BJ (cell line): ENCODE measurements at places on chromosomes 6 and 20.

GRCh38 chr6:163352011-163352685 lies 62.4 kb upstream of the QKI start:
- no peak for DNase-seq

DNA sequence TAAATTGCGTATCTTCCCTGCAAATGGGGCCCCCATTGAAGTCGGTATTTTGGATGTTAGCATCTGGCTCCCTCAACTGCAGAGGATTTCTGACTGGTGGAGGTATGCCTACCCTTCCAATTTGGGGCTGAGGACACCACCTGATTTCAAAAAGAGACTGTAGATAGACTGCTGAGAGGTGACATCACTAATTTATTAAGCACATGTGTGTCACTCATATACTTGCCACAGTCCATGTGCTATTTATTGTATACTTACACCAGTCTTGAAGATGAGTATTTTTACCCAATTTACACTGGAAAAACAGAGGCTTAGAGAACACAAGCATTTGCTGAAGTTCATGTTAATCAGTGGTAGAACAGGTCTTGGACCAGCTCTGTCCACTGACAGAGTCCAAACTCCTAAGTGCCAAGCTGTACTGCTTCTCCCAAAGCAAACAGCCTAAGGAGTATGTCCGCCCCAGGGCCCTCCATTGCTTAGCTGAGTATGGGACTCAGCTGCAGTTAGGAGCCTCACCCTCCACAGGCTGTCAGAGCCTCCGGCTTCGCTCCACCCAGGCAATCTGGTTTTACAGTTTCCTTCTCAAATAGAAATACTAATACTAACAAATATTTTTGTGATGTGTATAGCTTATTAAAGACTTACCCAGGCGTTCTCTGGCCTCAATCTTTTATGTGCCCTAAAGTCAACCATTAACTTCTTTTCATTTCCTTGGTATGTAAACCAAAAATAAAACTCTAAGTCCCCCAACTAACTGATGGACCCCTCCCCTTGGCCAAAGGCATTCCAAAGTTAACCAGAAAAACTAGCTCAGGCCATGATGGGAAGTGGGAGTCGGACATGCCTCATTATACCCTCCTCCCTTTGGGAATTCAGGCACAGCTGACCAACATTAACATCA lies 17.5 kb downstream of the RIN2 start:
- peak; percentile 95 for DNase-seq

DNA sequence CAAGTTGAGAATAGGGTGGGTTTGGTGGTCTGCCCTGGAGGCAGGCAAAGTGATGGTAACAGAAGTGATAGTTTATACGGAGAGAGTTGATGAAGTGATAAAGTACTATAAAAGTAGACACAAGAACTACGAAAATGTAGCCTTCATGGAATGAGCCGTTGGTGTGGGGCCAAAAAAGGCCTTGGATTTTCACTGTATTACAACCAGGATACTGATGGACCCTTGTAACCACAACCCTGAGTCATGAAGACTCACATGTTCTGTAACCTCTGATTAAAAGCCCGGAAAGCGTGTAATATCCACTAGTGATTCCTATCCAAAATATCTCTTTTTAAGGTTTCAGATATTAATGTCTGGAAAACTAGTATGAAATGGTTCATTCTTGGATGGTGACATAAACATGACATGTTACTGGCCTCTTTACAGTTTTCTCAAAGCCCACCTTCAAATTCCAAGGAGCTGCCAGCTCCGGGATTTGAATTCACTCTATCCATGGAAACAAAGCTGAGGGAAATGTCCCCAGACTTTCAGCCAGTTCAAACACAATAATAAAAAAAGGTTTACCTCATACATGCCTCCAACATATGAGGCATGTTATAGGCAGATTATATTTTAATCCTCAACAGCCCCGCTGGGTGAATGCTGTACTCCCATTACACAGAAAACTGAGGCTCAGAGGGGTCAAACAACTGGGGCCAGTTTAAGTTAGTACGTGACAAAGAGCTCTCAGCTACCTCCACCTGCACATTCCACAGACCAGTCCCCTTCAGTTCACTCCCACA lies 55.4 kb downstream of the MRPL14 start:
- DNase-seq: peak; percentile 82

GRCh38 chr20:18543932-18544331 lies 23.3 kb upstream of the SMIM26 start:
- DNase-seq: no peak

- DNase-seq: no peak
Observed at GRCh38 chr20:60935971-60936370, 316.1 kb upstream of the CDH4 start.

DNA sequence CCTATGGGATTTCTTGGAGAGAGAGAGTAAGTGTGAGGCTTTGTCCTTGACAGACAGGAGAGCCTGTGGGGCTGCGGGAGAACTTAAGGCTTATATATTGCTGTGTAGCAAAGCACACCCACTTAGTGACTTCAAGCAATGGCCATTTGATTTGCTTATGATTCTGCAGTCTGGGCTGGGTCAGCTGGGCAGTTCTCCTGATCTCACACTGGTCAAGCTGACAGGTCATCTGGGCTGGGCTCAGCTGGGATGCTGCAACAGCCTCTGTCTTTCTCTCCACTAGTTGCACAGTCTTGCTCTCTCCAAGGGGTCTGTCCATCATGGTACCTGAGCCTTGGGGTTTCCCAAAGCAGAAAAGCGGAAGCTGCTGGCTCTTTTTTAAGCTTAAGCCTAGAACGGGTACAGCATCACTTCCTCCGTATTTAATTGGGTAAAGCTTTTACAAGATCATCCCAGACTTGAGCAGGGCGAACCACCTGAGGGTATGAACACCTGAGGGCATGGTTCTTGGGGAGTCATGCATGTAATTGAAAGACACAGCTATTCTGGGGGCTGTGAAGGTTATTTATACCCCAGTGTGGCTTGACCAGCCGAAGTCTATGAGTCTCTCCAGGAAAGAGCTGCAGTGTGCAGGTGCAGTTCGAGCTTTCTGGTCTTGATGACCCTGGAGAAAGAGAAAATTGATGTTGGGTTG lies 13.3 kb upstream of the GGTLC1 start:
- no peak for DNase-seq

DNA sequence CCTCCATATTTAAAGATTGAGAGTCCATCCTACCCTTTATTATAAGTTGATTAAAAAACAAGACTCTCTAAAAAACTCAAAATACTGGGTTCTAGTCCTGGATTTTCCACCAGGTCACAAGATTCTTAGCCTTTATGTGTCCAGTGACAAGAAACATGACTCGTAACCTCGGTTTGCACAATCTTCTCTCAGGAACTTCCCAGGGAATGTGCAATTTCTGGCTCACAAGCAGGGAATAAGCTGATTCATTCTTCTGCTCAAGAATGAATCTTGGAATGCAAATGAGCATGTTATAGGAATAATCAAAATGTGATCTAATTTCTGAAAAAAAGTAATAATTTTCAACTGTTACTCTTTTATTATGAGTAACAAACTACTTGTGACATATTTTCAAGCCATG lies 45.1 kb downstream of the OGFRL1 start:
- peak; percentile 83 for DNase-seq

GRCh38 chr6:37321516-37322415 lies 32.0 kb upstream of the RNF8 start:
- no peak for DNase-seq

DNA sequence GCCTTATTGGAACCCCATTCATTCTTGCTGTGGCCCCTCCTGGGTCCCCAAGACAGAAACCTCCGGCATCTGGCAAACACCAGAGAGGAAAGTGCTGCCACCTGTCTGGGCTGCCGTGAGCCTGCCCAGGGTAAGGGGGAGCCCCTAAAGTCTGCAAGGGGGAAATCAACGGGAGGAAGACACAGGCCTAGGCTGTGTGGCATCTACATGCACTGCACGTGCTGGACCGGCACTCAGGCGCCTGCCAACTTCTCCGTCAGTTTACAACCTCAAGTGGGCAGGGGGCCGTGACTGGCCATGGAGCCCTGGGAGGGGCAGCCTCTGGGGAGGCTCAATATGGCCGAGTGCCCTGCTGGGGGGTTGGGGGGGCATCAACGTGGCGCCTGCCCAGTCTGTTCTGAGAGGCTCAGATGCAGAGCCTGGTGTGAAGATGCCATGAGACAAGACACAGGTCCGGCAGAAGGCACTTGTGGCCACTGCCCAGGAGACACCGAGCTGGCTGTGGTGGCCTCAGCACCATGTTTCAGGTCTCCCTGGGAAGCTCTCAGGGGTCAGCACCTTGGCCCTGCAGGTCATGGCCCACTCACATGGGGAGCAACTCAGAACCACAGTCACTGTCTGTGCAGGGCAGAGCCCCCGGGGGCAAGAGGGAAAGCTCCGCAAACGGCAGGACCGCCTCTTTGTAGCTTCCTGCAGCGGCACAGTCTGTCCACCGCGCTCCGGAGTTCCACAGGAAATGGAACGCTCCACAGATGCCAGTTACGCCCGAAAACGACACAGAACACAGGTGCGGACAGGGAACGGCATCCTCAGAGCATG lies 8.4 kb downstream of the UCKL1 start:
- no peak for DNase-seq

DNA sequence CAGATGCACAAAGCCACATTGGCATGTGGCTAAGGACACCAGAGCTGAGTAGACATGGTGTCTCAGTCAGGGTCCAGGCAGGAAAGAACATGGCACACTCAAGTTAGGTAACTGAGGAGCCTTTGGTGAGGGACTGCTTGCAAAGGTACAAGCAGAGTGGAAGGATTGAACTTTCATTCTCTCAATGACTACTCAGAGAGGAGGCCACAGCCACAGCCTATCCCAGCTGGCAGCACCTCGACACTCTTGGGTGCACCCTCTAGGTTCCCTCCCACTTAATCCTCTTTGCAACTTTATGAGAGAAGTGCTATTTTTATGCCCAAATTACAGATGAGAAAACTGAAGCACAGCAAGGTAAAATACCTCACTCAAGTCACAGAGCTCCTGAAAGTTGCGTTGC lies 73.4 kb downstream of the ISM1 start:
- DNase-seq: no peak

DNA sequence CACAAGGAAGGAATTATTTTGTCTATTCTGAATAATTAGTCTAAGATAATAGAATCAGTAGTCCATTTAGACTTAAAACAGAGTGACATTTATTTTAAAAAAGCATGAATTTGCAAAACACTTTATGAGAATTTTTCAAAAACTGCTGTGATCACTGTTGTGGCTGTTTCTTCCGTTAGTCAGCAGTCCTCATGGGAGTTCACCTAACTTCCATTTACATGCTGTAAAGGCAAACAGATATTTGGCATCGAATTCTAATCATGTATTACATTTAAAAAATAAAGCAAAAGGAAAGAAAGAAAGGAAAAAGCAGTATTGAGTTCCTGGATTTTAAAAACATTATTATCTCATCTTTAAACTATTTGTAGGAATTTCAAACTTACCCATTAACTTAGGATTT lies 111.8 kb downstream of the MTHFD1L start:
- DNase-seq: no peak
